ENCODE measurements at places on chromosomes 3 and 15. TPM values are rescaled to one million over a fixed set of nuclear protein-coding genes. Genes with fewer than 3 reads are reported as not detected.
A peak's percentile ranks its signal among the peaks of the same experiment; 100 is the strongest.

- no peak overlapping the region for H3K27ac ChIP-seq
- H3K27me3 ChIP-seq: no peaks in the 10 kb centered on the region
- no peaks in the 10 kb centered on the region for H3K36me3 ChIP-seq
- DNase-seq: no peak
- H3K4me1 ChIP-seq: no peaks in the 10 kb centered on the region
- H3K4me3 ChIP-seq: no peak overlapping the region
Observed at GRCh38 chr3:166462891-166463470, 625.8 kb upstream of the BCHE start.

Gene SCAANT1
- total RNA-seq: not detected

Gene SLC25A36
- total RNA-seq: 71.8 TPM

DNA sequence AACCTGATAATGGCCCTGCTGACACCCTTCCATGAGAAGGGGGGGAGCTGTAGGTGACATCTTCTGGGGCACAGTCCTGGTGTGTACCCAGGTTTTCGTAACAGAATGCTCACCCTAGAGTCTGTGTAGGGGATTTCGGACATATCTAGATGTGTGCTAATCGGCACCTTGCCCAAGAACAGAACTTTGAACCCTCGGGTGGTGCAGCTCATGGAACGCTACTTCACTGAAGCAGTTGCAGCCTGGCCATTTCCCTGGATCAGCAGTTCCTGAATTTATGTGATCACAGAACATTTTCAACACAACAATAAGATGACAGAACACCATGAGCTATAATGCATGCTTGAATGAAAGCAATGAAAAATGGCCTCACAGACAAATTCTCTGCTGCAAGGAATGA is 57.5 kb upstream of the MUC13 start:
- peaks cover 5% of the 10 kb centered on the region for H3K4me1 ChIP-seq
- no peak for DNase-seq
- H3K27me3 ChIP-seq: no peaks in the 10 kb centered on the region
- H3K36me3 ChIP-seq: no peaks in the 10 kb centered on the region
- no peak overlapping the region for H3K4me3 ChIP-seq
- H3K27ac ChIP-seq: no peak overlapping the region

GRCh38 chr3:38824349-38824748 is 8.3 kb upstream of the SCN10A start:
- no peak overlapping the region for H3K4me3 ChIP-seq
- no peak for DNase-seq
- H3K27me3 ChIP-seq: no peaks in the 10 kb centered on the region
- no peaks in the 10 kb centered on the region for H3K36me3 ChIP-seq

Gene PARP15
- 0.21 TPM for total RNA-seq

DNA sequence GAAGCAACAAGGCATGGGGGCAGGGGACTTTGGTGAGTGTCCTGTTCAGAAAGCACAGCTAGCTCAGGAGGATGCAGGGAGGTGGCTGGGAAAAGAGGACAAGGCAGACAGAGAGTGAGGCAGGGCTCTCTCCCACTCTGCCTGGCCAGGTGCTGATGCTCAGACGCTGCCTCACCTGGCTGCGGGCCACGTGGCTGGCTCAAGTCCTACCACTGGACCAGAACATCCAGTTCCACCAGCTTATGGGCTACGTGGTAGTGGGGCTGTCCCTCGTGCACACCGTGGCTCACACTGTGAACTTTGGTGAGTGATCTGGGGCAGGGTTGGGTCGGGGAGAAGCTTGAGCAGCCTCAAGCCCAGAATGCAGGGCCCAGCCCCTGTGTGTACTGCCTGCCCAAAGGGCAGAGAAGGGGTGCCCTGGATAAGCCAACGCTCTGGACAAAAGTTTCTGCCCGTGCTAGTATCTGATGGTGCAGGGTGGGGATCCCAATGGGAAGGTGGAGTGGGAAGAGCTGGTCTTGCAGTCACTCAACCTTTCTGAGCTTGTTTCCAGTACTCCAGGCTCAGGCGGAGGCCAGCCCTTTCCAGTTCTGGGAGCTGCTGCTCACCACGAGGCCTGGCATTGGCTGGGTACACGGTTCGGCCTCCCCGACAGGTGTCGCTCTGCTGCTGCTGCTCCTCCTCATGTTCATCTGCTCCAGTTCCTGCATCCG is 20.9 kb downstream of the NOX5 start:
- no peaks in the 10 kb centered on the region for H3K36me3 ChIP-seq
- H3K4me3 ChIP-seq: no peak overlapping the region
- no peak overlapping the region for H3K27ac ChIP-seq
- peaks cover 2% of the 10 kb centered on the region for H3K27me3 ChIP-seq

Gene MME
- total RNA-seq: 36.0 TPM

Gene PCSK6
- total RNA-seq: 3.3 TPM

DNA sequence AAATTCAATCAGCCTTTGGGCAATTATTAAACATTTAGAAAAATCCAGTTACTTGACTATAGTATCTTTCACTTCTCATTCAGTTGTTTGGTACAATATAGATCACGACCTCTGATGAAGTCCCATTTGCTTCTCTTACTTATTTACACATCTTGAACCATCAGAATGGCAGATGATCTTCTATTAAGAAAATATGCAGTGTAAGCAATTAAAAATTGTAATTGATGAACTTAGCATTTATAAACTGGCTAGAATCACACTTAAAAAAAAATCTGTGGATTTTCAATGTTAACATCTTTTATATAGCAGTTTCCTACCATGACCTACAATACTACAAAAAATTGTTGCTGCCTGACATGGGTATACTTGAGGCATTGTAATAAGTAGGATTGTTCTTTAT is 395.5 kb upstream of the CNTN4 start:
- no peak overlapping the region for H3K27ac ChIP-seq
- H3K27me3 ChIP-seq: no peaks in the 10 kb centered on the region
- H3K4me1 ChIP-seq: no peaks in the 10 kb centered on the region
- DNase-seq: no peak
- no peaks in the 10 kb centered on the region for H3K36me3 ChIP-seq

Gene MITF
- total RNA-seq: 1.9 TPM

Gene GP9
- total RNA-seq: not detected

- no peak for DNase-seq
- H3K4me1 ChIP-seq: no peaks in the 10 kb centered on the region
- no peak overlapping the region for H3K27ac ChIP-seq
- H3K27me3 ChIP-seq: no peaks in the 10 kb centered on the region
- H3K4me3 ChIP-seq: no peak overlapping the region
- H3K36me3 ChIP-seq: no peaks in the 10 kb centered on the region
Observed at GRCh38 chr3:50971487-50971924, 296.8 kb downstream of the DOCK3 start.

- H3K27ac ChIP-seq: no peak overlapping the region
- H3K36me3 ChIP-seq: no peaks in the 10 kb centered on the region
- no peak overlapping the region for H3K4me3 ChIP-seq
- no peaks in the 10 kb centered on the region for H3K27me3 ChIP-seq
- no peak for DNase-seq
Observed at GRCh38 chr3:140007911-140008869, 73.2 kb downstream of the CLSTN2 start.

Gene MAGEL2
- total RNA-seq: 4.5 TPM

GRCh38 chr15:79849789-79850188 is 47.0 kb downstream of the MTHFS start:
- H3K4me3 ChIP-seq: no peak overlapping the region
- no peaks in the 10 kb centered on the region for H3K4me1 ChIP-seq
- H3K27me3 ChIP-seq: no peaks in the 10 kb centered on the region
- no peak overlapping the region for H3K27ac ChIP-seq
- DNase-seq: peak; percentile 58

Gene CCR3
- not detected for total RNA-seq

DNA sequence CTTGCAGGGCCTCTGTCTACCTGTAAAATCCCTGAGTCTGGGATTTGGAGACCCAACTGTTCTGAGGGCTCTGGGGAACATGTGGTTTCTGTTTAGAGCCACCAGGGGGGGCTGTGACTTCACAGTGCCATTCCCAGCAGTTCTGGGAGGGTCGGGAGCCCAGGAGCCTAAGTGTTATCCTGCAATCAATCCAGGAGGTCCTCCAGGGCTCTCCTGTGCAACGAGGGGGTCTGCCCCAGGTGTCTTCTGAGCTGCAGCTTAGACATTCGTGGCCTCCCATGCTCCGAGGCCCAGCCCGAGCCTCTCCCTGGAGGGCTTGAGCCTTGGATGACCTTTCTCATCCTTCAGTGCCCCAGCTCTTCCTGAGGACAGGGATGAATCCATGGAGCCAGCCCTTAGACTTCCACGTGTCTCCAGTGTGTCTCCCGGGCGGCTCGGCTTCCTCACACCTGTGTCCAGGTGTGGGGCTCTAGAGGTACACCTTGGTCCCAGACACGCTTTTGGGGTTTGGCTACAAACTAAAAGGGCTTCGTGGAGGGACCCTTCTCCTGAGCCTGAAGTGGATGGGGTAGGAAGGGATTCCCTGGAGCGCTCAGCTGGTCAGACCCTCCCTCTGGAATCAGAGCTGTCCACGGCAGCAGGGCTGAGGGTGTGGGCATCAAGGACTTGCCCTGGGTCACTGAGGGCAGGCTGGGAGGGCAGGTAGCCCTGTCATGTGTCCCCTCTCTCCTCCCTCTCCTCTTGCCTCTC is 20.3 kb upstream of the ABTB1 start:
- DNase-seq: no peak
- no peaks in the 10 kb centered on the region for H3K36me3 ChIP-seq
- no peaks in the 10 kb centered on the region for H3K4me1 ChIP-seq

DNA sequence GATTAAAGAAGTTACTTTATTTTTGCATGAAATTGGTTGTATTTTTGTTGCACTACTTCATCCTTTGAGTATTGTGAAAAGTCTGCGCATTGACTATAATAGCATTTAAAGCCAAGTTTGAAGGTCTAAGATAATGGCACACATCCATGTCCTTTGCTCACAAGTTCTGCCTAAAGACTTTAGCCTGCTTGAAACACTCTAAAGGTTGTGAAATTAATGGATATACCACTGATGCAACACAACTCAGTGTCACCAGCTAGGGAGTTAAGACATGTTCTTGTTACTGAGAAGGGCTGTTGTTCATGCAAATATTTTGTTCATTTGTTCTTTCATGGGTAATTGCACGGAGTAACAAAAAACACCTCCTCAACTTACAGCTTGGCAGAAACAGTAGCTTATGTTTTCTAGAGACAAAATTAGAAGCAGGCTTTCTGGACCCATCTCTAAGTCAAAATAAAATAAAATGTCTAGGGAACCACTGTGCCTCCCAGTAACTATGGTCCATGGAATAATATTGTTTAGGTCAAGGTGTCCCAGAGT is 83.9 kb downstream of the PPARG start:
- no peak overlapping the region for H3K4me3 ChIP-seq
- no peaks in the 10 kb centered on the region for H3K27me3 ChIP-seq
- no peaks in the 10 kb centered on the region for H3K36me3 ChIP-seq
- no peaks in the 10 kb centered on the region for H3K4me1 ChIP-seq
- H3K27ac ChIP-seq: no peak overlapping the region

DNA sequence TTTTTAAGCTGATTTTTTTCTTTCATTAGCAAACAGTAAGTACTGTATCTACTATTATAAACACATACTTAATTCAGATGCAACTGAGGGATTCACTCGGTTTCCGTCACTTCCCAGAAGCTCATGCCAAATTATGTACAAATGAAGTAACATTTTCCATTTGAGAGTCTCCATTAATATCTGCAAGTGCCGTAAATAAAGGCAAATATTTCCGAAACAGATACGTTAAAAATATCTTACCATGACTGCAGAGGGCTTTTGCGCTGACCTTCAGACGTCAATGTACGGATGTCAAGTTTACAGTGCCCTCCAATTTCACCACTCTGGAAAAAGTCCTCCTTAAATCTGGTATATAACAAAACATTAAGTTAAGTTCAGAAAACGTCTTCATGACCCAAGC is 9.3 kb downstream of the EOGT start:
- DNase-seq: no peak
- no peaks in the 10 kb centered on the region for H3K27me3 ChIP-seq

DNA sequence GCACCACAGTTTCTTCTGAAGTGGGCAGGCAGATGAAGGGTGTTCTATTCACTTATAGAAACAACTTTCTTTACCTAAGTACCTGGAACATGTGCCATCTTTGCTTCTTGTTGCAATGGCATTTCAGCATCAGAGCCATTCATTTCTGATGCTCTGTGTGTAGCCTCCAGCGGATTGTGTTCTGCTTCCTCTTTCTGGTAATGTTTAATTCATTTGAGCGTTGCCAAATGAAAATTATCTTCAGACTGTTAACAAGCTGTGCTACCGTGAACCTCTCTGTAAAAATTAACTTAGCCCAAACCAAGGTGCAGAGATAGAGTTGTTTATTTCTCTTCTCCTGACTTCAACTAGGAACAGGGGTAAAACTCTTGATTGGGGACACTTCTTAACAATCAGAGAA is 302.0 kb downstream of the EDEM1 start:
- H3K4me1 ChIP-seq: no peaks in the 10 kb centered on the region
- H3K4me3 ChIP-seq: no peak overlapping the region
- no peak for DNase-seq
- no peak overlapping the region for H3K27ac ChIP-seq
- no peaks in the 10 kb centered on the region for H3K27me3 ChIP-seq

GRCh38 chr3:68142441-68142840 is 488.0 kb upstream of the SUCLG2 start:
- DNase-seq: no peak
- H3K4me3 ChIP-seq: no peak overlapping the region
- H3K27ac ChIP-seq: no peak overlapping the region
- H3K36me3 ChIP-seq: no peaks in the 10 kb centered on the region
- H3K27me3 ChIP-seq: no peaks in the 10 kb centered on the region
- no peaks in the 10 kb centered on the region for H3K4me1 ChIP-seq

Gene SKOR1
- total RNA-seq: 0.11 TPM

- H3K27me3 ChIP-seq: no peaks in the 10 kb centered on the region
- no peaks in the 10 kb centered on the region for H3K4me1 ChIP-seq
- no peak overlapping the region for H3K27ac ChIP-seq
- no peaks in the 10 kb centered on the region for H3K36me3 ChIP-seq
Observed at GRCh38 chr3:144953959-144954358, 982.3 kb downstream of the DIPK2A start.

GRCh38 chr3:172286548-172287148 is 161.6 kb downstream of the GHSR start:
- no peak overlapping the region for H3K27ac ChIP-seq
- no peak for DNase-seq
- no peak overlapping the region for H3K4me3 ChIP-seq
- peaks cover 14% of the 10 kb centered on the region for H3K36me3 ChIP-seq
- no peaks in the 10 kb centered on the region for H3K27me3 ChIP-seq
- no peaks in the 10 kb centered on the region for H3K4me1 ChIP-seq

- H3K4me3 ChIP-seq: no peak overlapping the region
- H3K27ac ChIP-seq: no peak overlapping the region
- no peaks in the 10 kb centered on the region for H3K27me3 ChIP-seq
- DNase-seq: no peak
Observed at GRCh38 chr15:58409861-58410260, 21.9 kb upstream of the LIPC start.

Gene TEX55
- not detected for total RNA-seq

- no peaks in the 10 kb centered on the region for H3K27me3 ChIP-seq
- no peaks in the 10 kb centered on the region for H3K36me3 ChIP-seq
- no peak overlapping the region for H3K4me3 ChIP-seq
- no peaks in the 10 kb centered on the region for H3K4me1 ChIP-seq
- H3K27ac ChIP-seq: no peak overlapping the region
Observed at GRCh38 chr3:50028346-50028745, 60.4 kb upstream of the RBM5 start.

GRCh38 chr15:48800811-48801455 is 9.9 kb downstream of the CEP152 start:
- peaks cover 4% of the 10 kb centered on the region for H3K36me3 ChIP-seq
- DNase-seq: no peak
- peaks cover 1% of the 10 kb centered on the region for H3K4me1 ChIP-seq
- no peaks in the 10 kb centered on the region for H3K27me3 ChIP-seq
- no peak overlapping the region for H3K27ac ChIP-seq
- no peak overlapping the region for H3K4me3 ChIP-seq

Gene CHRM5
- not detected for total RNA-seq

GRCh38 chr15:54347082-54347827 is 369.0 kb downstream of the UNC13C start:
- no peak for DNase-seq
- no peaks in the 10 kb centered on the region for H3K4me1 ChIP-seq
- H3K27ac ChIP-seq: no peak overlapping the region
- H3K4me3 ChIP-seq: no peak overlapping the region
